Hypothalamus (tissue), 51 donors: ENCODE measurements at places on chromosomes 1 and 21.

- no peak for DNase-seq
These were observed 30.2 kb downstream of the RERE start for GRCh38 chr1:8787218-8787617.

GRCh38 chr1:234645964-234646363, 36.0 kb upstream of the IRF2BP2 start:
- no peak for DNase-seq

DNA sequence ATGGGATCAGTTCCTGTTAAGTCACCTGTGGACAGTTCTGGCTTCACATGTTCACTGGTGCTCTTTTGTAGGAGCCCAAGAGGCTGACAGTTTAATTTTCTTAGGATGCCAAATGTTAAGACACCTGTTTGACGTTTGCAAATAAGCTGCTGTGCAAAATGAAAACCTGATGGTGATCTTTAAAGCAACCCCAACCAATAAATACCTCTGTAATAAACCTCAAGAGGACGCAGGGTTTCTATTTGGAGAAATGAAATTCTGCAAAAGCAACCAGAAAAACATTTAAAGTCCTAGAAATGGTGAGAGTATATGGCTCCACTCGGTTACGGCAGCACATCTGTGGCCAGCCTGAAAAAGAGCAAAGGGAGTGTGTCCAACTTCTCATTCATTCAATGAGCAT, 5.7 kb upstream of the RHEX start:
- no peak for DNase-seq

GRCh38 chr1:192615055-192615454, 20.9 kb upstream of the RGS13 start:
- DNase-seq, result no peak

DNA sequence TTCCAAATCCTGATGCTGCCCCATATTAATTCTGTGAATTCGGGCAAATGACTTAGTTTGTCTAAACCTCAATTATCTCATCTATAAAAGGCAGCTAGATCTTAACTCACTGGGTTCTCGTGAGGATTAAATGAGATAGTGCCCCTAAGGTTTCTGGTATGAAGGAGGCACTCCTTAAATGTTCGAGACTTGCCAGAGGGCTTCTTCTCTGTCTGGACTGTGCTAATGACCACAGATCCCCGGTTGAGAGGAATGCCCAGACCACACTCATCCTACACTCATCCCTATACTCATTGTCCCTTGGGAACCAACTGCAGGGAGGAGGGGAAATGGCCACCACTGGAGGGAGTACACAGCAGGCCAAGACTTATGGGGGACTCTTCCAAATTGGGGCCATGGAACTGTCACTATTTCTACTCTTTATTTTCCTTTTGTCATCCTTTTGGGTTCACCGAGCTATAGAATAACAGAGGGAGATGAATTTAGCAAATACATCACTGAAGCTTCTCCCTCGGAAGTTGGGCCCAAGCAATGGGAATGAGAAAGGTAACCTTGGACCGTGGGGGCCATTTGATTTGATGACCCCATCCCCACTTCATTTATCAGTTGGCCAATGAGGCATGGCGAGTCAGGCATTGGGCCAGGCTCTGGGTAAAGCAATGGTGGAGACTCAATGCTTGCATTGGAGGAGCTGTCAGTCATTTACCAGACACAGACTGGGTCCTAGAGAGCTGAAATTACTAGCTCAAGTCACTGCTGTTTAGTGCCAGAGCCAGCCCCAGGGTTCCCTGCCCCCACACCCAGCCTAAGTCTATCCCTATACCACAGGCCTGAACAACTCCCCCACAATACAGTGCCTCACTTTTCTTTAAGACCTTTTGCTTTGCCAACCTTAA, 5.1 kb downstream of the ATF3 start:
- no peak for DNase-seq

DNA sequence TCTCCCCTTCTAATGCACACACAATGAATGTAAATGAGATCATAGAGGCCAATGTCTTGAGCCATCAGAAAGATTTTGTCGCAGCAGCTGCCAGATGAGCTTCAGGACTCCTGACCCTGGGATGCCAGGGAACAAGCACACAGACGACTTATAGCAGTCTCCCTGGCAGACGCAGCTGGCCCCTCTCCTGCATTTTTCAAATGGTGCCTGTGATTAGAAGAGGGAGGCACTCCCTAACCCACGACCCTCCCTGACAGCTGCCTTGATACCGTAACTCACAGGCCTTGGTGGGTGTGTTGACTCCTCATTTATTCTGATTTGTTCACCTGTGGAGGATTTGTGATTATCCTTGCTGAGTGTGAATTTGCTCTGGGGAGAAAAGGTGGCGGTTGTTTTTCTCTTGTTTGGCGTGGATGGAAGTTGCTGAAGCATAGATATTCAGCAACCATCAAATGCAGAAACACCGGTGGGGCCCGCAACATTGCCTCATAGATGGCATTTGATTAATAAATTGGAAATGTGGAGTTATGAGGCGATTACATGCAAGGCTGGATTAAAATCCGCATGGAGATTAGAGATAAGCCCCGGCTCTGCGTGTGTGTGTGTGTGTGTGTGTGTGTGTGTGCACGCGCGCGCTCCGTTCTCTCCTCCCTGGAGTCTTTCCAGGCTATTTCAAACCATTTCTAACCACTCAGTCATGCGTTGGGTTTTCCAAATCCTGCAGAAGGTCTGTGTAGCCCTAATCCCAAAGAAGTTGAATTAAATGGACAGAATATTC, 2.1 kb upstream of the RD3 start:
- DNase-seq, result no peak

- DNase-seq, result no peak
These were observed 68.6 kb upstream of the POU3F1 start for GRCh38 chr1:38115226-38115625.

DNA sequence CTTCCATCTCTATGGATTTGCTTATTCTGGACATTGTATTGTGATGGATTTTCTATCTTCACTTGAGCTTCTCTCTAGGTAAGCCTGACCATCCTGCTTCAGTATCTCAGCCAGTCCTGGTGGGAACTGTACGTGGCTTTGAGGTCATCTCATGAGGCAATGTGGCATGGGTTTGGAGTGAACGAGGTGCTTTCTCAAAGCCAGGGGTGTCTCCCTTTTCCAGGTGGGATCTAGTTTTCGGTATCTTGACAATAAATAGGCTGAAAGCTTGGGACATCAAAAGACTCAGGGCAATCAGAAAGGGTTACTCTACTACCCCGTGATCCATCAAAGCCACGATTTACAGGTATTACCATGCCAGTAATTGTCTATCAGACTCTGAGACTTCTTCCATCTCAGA, 40.8 kb downstream of the AZIN2 start:
- DNase-seq, result no peak

DNA sequence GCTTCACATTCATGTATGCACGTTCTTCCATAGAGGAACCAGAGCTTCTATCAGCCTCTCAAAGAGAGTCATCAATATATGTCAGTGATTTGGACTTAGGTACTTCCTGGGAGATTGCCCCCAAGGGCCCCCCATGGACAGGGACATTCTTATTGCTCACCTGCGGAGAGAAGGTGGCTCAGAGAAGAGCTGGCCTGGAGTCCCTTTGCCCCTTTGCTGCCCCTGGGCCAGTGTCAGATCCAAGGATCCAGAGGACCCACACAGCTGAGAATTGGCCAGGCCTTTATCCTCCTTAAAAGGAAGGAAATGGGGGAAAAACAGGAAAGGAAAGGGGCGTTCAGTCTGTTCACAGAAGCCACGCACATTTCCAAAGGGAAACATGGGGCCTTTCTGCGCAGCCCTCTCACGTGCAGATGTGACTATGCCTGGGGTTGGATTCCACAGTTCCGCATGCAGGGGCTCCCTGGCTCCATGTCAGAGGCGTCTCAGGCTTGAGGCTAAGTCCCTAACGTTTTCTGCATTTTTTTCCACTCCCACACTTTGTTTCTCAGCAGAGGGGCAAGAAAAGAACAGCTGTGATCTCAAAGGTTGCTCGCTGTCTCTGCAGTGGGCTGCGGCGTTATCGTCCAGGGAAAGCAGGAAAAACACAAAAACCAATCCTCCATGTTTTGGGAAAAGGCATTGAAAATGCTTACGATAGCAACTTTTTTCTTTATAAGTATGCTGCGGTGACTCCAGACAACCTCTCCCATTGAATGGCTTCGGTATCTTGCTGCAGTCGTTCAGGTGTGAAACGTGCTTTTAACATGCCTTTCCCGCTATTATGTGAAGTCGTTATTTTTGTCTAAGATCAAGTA, 5.9 kb downstream of the C1orf226 start:
- DNase-seq, result no peak

- no peak for DNase-seq
These were observed 5.2 kb upstream of the LRRC8D start for GRCh38 chr1:89815611-89816010.

GRCh38 chr1:47434051-47434842, 3.6 kb upstream of the FOXD2 start:
- peak; percentile 23 for DNase-seq

DNA sequence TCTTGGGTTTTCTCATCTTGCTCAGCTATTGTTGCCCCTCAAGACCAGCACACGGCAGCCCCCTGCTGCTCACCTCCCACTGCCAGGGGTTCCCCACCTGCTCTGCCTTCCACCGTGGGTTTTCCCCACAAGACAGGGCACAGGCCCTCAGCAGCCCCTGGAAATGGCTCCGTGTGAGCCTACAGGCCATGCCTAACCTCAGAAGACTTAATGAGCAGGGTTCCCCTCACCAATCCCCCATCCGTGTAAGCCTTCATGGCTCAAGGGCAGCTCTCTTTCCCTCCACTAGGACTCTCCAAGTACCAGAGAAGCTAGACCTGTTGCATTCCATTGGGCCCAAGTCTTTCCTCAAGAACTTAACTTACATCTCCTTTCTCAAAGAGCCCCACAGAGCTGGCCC, 18.4 kb upstream of the RCAN3 start:
- DNase-seq, result no peak

- DNase-seq, result no peak
These were observed 24.0 kb downstream of the ELAPOR1 start for GRCh38 chr1:109137958-109138357.

DNA sequence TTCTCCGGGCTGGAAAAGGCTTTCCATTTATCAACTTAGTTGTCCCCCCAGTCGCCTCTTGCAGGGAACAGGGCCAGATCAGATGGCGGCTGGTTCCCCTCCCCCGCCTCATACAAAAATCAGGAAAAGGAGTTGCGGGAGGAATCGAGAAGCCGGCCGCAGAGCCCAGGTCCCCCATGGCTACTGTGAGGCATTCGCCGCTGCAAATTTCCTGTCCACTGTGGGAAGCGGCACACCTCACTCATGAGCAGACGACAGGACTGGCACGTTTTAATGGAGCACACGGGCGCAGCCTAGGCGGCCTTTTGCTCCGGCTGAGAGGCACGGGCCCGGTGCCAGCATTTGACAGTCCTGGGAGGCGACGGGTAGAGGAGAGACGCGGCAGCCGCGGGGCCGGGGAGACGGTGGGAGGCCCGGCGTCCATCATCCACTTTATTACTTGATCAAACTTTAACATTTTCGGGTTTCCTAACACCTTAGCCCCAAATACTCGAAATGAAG, 1.1 kb downstream of the GNG4 start:
- DNase-seq, result no peak

DNA sequence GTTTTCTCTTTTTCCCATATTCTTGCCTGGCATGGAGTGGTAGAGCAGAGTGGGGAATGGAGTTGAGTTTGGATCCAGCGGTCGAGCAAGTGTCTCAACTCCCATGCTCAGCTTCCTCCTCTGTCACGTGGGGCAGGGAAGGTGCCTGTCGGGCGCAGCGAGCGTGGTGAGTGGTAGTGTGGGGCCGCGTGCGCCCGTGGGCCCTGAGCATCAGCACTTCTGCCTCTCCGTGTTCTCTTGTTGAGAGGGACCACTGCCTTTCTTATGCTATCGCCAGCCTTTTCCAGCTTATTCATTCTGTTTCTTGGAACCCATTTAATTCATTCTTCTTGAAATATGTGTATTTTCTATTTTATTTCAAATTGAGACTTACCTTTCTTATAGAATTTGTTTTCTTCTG, 65.1 kb downstream of the ADARB1 start:
- DNase-seq, result no peak

GRCh38 chr1:247118946-247119446, 14.8 kb upstream of the ZNF669 start:
- DNase-seq, result no peak

- DNase-seq, result no peak
These were observed 2.3 kb downstream of the LDLRAD2 start for GRCh38 chr1:21814241-21814918.

DNA sequence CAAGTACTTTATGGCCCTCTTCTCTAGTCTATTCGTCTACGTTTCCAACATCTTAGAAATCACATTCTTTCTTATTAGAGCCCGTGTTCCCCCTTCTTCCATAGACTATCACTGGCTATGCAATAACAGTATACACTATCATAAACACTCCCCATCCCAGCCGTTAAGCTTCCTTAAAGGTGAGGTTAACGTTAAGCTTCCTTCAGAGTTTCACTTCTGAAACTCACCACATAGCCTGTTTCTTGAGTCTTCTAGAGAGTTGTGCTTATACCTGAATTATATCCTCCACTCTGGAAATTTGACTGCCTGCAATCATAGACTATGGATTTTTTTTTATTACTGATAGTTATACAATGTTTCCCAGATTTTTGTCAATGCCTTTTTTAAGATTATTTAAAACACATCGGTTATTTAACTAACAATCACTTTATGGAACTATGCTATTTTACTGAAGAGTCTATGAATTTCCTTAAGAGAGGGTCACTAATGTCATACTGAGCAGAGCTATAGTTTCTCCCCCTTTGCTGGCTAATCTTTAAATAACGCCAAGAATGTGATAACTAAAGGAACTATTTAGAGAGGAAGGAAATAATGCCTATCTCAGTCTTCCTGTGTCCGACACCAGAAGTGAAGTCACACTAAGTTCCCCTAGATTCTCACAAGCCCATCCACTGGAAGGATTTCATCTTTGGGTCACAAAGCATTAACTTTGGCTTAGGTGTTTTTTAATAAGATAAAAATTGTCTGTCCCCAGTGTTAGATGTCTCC, 16.8 kb downstream of the FCER1A start:
- DNase-seq, result no peak

DNA sequence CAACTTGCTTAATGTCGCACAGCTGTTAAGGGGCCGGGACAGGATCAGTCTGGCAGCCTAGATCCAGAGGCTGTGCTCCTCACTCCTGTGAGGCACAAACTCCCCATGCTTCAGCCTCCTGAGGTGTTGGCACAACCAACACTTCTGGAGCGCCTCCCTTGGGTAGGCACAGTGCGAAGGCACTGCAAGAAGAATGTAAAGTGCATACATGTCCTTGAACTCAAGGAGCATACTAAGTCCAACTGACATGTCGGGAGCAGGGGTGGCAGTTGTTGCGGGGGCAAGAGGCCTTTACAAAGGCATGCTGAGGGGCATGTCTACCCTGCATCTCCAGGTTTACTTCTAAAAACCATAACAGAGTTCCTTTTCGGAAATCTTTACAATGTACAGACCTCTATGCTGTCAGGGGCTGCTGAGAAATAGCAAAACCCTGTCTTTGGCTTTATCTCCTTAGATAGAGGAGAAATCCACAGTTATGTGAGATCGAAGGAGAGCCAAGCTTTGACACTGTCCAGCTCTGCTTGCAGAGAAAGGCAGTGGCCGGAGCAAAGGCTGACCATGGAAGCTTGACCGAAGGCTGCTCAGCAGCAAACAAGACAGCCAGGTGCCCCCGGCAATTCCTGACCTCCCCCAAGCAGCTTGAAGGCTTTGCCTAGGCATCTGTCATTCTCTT, 93.9 kb downstream of the CDC7 start:
- no peak for DNase-seq

GRCh38 chr1:54546651-54547401, 1.2 kb upstream of the ACOT11 start:
- DNase-seq, result no peak

GRCh38 chr1:228074954-228075730, 7.4 kb upstream of the ARF1 start:
- DNase-seq, result no peak
